ENCODE measurements at places on chromosomes 6 and 20. TPM values are rescaled to one million over a fixed set of nuclear protein-coding genes. Genes with fewer than 3 reads are reported as not detected.

- DNase-seq = no peak
Measured at GRCh38 chr6:110882824-110883554, 8.4 kb downstream of the AMD1 start.

DNA sequence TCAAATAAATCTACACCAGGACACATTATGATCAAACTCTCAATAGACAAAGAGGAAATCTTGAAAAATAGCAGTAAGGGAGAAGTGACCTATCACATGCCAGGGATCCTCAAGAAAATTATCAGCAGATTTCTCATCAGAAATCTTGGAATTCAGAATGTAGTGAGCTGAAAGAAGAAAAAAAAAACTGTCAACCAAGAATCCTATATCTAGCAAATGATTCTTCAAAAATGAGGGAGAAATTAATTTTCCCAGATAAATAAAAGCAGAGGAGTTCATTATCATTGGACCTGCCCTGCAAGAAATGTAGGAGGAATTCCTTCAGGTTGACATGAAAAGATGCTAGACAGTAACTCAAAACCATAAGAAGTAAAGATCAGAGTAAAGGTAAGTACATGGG lies 363.6 kb downstream of the TFAP2A start:
- DNase-seq = no peak

GRCh38 chr6:24448828-24449525 lies 40.4 kb downstream of the GPLD1 start:
- no peak for DNase-seq

DNA sequence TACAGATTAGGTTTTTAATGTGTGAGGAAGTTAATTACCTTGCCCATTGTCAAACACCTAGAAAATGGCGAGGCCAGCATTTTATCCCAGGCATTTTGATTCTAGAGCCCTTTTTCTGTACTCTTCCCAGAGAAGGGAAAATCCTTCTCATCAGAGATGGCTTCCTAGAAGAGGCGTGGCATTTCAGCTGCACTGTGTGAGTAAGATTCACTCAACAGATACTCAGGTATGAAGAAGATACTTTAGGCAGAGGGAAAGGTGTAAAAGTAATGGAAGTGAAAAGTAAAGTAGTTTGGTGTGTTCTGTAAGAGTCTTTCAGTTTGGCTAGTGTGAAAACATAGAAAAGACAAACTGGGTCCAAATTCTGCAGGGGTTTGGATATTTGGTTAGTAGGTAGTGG lies 113.8 kb downstream of the MAP3K4 start:
- DNase-seq = no peak

DNA sequence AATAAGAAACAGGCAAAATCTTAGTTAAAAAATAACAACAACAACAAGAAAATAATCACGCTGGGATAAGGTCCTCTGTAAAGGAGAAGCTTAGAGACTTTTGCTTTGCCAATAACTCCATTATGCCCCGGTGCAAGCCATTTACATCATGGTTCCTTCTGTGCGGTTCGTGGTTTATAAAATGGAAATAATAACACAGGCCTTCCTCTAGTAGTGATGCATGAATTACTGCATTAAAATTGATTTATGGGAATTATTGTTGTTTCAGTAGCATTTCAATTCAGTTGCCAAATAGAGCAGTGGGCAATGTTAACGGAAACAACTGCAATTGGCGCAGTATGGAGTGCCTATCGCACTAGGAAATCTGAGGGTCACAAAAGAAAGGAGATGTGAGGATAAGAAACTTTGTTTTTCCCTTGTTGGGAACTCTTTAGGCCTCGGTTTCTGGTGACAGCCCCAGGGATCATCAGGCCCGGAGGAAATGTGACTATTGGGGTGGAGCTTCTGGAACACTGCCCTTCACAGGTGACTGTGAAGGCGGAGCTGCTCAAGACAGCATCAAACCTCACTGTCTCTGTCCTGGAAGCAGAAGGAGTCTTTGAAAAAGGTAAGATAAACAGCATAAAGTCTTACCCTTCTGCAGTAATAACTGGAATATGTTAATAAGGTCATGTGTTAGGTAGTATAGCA lies 1.1 kb downstream of the CD109 start:
- no peak for DNase-seq

SERAC1 gene
- 4.2 TPM for total RNA-seq

Data from left cardiac atrium (tissue), 4 donors.